ENCODE measurements at places on chromosomes 6 and 20. TPM values are rescaled to one million over a fixed set of nuclear protein-coding genes. Genes with fewer than 3 reads are reported as not detected.

DNA sequence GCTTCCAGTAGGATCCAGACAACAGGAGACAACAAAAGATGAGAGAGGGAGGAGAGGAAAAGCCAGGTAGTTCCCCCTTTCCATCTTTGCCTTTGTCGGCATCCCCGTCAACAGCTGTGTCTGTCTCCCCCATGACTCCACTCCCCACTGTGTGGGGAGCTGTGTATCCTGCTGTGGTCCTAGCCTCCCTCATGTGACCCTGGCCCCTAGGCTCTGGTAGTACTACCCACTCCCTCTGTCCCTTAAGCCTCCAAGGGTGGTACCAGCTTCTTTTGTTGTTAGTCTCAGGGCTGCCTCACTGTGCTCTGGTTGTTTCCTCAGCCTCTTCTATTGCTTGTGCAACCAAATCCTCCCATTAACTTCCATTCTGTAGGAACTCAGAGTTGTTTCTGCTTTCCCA, 28.7 kb downstream of the ANKEF1 start:
- DNase-seq: no peak

- DNase-seq: no peak
Observed at GRCh38 chr6:54665278-54665677, 181.3 kb upstream of the FAM83B start.

- DNase-seq: no peak
Observed at GRCh38 chr6:166490671-166491500, 95.6 kb downstream of the RAMACL start.

Gene SLC22A3
- 8.7 TPM for polyA plus RNA-seq

- no peak for DNase-seq
Observed at GRCh38 chr6:53309901-53310300, 38.8 kb downstream of the ELOVL5 start.

Gene TREM2
- polyA plus RNA-seq: 8.4 TPM

- no peak for DNase-seq
Observed at GRCh38 chr6:27593200-27593818, 120.4 kb upstream of the ZNF184 start.

- no peak for DNase-seq
Observed at GRCh38 chr6:38187325-38187724, 367.8 kb downstream of the ZFAND3 start.

- no peak for DNase-seq
Observed at GRCh38 chr6:168015009-168015408, 17.5 kb downstream of the KIF25 start.

GRCh38 chr6:138377844-138378243, at the start of gene SMIM28:
TSS of gene SMIM28 (plus strand) at chr6:138377905. CDS start at chr6:138378073, 168 bp downstream.
- DNase-seq: no peak

DNA sequence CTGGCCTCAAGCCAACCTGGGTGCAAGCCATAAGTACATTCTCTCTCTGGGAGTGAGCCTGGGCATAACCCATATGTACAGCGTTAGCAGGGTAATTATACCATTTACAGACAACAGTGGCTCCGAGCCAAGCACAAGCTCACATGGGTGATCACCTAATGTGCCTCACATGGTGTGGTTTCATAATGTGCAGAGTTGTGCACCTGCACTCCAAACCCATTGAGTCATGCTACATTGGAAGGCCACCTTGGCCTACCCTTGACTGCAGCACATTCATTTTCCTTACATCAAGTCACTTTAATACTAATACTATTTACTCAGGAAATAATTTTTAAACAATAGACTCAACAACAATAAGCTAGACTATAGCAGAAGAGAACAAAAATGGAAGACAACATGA, 194.5 kb upstream of the PLN start:
- DNase-seq: no peak

DNA sequence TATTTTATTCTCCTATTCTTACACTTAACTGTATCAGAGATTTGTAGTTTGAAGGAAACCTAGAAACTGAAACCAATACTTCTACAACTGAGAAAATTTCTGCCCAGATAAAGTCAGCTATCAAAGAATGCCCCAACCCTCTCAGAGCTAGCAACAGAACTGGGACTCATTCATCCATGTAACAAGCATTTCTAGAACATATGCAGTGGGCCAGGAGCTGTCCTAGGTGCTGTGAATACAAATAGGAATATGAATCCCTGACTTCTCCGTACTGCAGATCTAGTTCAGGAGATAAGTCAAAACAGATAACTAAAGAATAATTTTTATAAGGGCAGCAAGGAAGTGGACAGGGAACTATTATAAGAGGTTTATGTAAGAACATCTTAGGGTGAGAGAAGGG, 654.1 kb upstream of the NOX3 start:
- DNase-seq: no peak

All from hindlimb muscle (tissue), 1 donor.